ENCODE measurements at places on chromosomes 2 and 18.

GRCh38 chr2:2890901-2891300 is 486.7 kb downstream of the EIPR1 start:
- DNase-seq = no peak

GRCh38 chr2:161871113-161871512 is 202.9 kb downstream of the DPP4 start:
- no peak for DNase-seq

GRCh38 chr18:44388329-44388728 is 292.4 kb upstream of the SETBP1 start:
- no peak for DNase-seq

GRCh38 chr2:64632835-64633819 is 20.6 kb downstream of the SERTAD2 start:
- DNase-seq = no peak

DNA sequence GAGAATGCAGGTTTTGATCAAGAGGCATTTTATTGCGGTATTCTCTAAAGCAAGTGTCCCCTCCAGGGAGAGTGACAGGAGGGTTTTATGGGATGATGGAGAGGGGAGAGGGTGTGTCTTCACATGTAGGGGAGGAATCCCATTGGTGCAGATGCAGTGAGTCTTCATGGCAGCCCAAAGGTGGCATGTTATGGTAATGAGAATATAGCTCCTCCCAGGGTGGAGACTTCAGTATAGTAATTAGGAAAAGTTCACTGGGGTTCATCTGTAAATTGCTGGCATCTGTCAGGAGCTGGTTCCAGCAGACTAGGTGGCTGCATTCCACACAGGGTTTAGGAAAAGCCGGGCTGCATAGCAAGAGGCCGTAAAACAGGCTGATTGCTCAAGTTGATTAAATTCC is 230.7 kb upstream of the CCDC68 start:
- no peak for DNase-seq

DNA sequence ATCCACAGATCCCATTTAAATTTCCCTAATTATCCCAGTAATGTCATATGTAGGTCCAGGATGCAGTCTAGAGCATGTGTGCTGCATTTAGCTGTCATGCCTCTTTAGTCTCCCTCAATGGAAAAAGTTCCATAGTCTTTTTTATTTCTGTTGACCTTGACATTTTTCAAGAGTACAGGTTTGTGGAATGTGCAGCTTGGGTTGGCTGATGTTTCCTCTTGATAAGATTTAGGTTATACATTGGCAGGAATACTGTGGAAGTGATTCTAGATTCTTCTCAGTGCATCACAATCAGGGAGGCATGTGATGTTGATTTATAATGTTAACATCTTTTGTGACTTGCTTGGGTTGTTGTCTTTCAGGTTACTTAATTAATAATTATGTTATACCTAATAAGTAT is 42.5 kb downstream of the PPM1B start:
- DNase-seq = no peak

DNA sequence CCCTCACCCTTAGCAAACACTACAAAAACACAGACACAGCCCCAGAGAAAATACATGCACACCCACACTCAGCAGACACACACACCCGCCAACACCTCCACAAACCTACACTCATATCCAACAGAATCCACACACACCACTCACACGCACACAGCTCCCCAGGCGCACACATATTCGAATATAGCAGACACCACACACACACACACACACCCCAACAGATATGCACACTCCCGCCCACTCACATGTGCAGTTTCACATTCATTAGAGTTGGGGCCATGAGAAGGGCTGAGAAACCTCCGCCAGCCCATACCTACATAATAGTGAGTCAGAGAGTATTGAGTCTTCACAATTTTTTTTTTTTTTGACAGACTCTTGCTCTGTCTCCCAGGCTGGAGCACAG is 29.4 kb upstream of the NOTO start:
- DNase-seq = no peak

- no peak for DNase-seq
Measured at GRCh38 chr2:138421315-138421970, 80.1 kb upstream of the SPOPL start.

GRCh38 chr2:36511858-36512603 is 85.9 kb downstream of the FEZ2 start:
- no peak for DNase-seq

GRCh38 chr18:63292831-63293683 is 26.5 kb downstream of the BCL2 start:
- no peak for DNase-seq

DNA sequence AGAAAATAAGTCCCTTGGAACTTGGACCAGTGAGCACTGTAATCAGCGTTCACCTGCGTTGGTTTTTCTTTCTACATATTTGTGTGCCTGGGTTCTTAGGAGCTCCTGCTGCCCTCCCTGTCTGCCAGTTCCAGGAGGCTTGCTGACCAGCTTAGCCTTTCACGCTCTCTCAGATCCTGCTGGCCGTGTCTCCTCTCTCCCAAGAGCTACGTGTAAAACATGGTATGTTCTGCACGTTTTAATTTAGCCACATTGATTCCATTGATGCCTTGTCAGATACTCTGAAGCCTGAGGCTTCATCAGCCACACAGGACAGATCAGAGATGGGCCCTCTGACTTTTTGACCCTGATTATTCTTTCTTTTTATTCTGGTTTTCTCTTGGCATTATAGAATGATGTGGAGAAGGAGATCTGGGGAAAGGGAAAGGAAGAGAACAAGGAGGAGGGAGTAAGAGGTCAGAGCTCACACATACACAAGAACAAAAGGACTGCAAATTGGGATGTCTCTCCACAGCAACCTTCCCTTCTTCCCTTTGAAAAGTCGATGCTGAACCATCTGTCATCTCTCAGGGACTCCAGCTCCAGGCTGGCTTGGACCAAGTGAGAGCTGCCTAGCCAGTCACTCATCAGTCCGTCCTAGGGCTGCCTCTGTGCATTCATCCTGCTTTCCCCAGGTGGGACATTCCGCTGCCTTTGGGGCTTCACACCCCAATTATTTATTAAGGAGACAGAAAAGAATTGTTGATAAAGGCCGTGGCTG is 152.8 kb downstream of the PIK3C3 start:
- DNase-seq = no peak

GRCh38 chr2:71720283-71720560 is 266.9 kb downstream of the DYSF start:
- no peak for DNase-seq

GRCh38 chr2:144288438-144288837 is 231.5 kb downstream of the ZEB2 start:
- DNase-seq = no peak

DNA sequence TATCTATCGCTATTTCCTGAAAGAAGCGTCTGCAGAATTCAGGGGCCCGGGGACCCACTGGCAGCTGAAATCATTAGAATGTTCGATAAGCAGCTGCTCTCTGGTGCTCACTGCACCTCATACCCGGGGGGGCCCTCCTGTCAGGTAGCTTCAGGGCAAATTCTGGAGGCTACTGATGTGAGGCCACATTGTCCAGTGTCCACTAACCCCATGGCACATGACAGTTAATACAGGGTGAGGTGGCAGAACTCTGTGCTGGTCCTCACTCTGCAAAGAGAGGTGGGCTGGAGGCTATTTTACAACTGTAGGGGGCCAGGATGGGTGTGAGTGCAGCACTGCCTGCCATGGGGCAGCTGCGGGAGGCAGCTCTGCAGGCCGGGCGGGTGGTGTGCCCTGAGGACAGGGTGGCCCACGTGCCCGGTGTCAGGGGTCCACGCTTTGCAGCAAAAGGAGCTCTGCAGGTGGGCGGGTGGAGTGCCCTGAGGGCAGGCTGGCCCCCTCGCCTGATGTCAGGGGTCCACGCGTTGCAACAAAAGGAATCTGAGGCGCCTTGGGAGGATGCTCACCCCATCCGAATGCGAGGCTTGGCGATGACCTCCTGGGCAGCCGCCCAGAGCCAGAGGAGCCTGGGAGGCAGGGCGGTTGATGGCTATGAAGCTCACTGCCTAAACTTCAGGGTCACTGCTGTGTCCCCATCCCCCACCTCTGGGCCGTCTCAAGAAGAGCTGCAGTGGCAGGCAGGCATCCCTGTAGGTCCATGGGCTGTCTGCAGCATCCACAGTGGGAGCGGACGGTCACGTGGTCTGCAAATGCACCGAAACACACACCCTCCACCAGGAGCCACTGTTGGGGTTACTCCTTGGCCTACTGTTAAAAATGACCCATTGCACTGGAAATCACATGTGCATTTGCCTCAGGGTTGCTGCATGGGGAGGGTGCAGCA is 207.0 kb upstream of the SALL3 start:
- DNase-seq = no peak

- DNase-seq = no peak
Measured at GRCh38 chr2:210432633-210433032, 43.9 kb downstream of the LANCL1 start.

GRCh38 chr2:9769171-9770005 is 73.9 kb upstream of the TAF1B start:
- no peak for DNase-seq

GRCh38 chr2:236552581-236553363 is 16.9 kb upstream of the ACKR3 start:
- no peak for DNase-seq

DNA sequence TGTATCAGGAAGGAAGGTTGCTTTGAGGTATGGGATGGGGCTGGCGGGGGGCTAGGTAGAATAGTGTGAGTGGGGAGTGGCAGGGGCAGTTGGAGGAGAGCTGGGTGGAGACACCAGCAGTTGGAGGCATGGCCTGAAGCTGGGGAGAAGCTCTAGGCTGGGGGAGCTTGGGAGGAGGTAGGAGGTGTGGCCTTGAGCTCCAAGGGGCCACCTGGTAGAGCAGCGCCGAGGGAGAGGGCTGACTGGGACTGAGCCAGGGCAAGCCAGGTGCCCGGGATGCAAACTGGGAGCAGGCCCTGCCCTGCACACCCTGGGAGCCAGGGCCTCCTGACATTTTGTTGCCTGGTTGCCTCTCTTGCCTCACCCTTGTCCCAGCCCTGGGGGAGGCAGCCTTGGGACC is 33.1 kb upstream of the PDIA6 start:
- no peak for DNase-seq

- DNase-seq = no peak
Measured at GRCh38 chr2:128783896-128784295, 465.2 kb upstream of the HS6ST1 start.

DNA sequence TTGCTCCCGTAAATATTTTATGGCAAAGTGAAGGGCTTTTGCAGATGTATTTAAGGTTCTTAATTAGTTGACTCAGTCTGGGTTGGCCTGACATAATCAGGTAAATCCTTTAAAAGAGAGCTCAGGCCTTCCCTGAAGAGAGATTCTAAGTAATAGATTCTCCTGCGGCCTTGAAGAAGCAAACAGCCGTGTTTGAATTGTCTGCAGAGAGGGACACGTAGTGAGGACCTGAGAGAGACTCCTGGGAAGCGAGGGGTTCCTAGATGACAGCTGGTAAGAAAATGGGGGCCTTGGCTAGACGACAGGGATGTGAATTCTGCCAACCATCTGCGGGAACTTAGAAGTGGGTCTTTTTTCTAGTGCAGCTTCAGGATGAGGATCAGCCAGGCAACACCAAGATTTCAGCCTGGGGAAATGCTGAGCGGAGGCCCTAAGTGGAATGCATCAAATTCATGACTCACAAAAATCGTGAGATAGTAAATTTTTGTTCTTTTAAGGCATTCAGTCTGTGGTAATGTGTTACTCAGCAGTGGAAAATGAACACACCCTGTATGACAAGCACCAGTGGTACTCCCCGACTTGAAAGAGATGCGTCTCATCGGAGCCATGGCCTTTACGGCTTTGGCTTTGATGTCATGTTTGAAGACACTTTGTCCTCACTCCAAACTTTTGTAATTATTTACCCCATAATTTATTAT is 62.1 kb upstream of the SMIM21 start:
- no peak for DNase-seq

DNA sequence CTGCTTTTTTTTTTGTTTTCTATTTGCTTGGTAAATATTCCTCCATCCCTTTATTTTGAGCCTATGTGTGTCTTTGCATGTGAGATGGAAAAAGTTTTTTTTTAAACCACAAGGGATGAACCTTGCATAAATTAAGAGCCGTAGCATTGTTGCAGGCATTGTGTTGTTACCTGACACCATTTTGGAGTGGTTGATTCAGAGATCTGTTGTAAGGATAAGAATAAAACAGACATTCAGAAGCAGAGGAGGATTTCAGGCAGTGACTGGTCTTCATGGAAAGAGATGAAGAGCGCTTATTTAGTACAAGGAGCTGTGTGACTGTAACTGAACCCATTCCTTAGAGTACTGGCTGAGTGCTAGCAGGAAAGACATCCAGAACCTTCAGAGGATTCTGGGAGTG is 101.2 kb downstream of the LTBP1 start:
- DNase-seq = no peak

DNA sequence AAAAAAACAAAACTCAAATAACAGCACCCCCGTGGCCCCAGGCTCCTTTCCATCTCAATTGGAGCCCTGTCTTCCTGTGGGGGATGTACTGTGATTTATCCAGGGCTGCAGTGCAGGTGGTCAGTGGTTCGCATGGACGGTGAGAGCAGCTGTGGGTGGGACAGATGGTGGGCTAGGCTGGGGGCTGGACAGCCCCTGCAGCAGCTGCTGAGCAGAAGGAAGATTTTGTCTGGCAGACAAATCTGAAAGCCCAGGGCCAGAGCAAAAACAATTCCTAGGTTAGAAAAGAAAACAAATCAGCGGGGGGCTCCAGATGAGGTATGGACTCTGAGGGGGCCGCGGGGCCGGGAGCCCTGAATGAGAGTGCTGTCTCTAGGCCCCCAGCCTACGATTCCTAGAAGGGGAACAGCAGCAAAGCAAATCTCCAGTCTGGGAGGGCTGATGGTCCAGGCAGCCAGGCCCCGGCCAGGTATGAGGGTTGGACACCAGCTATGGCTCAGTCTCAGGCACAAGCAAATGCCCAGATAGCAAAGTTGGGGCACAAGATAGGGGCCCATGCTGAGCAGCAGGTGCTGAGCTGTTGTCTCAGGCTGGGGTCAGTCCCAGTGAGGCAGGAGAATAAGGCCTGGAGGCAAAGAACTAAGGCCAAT is 45.4 kb downstream of the SOWAHC start:
- no peak for DNase-seq

DNA sequence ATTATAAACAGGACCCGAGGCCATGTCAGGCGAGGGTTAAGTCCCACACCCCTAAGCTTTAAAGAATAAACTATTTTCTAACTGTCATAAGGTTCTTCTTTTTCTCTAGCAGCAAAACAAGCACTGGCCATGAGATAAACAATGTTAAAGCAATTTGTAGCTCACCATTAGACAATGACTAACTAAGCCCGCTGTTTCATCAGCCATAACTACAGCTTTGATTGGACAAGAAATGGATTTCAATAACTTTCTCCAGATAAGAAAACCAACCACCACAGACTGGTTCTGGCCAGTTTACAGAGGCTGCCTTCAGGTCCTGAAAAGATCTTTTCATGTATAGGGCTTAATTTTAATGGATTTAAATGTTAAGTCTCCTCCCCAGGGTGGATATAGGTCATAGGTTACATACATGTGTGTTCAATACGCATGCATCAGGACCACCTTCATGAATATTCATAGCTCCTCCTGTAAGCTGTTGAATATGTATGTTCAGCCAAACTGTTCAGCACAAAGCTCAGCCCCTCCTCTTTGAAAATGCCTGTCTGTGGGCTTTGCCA is 108.7 kb upstream of the RAB6C start:
- DNase-seq = no peak

- DNase-seq = no peak
Measured at GRCh38 chr2:189952536-189953109, 109.9 kb downstream of the MSTN start.

- no peak for DNase-seq
Measured at GRCh38 chr2:159128191-159128590, 158.3 kb downstream of the WDSUB1 start.

- DNase-seq = no peak
Measured at GRCh38 chr2:180319586-180320405, 312.7 kb upstream of the CWC22 start.

Data from SK-N-MC (cell line).